ENCODE measurements at places on chromosomes 11 and 22.

- no peak for DNase-seq
Observed at GRCh38 chr11:40292721-40293508, 1166.5 kb downstream of the LRRC4C start.

DNA sequence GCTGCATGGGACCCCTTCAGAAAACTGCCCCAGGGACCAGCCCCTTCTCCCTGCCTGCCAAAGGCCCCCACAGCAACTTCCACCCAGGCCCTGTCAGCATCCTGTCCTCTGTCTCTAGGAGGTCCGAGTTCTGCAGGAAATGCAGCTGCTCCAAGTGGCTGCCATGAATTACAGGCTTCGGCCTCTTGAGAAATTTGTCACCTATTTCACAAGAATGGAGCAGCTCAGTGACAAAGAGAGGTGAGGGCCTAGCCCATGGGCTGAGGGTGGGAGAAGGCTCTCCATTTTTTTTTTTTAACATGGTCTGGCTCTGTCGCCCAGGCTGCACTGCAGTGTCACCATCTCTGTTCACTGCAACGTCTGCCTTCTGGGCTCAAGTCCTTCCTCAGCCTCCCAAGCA lies 7.3 kb downstream of the RGL4 start:
- no peak for DNase-seq

DNA sequence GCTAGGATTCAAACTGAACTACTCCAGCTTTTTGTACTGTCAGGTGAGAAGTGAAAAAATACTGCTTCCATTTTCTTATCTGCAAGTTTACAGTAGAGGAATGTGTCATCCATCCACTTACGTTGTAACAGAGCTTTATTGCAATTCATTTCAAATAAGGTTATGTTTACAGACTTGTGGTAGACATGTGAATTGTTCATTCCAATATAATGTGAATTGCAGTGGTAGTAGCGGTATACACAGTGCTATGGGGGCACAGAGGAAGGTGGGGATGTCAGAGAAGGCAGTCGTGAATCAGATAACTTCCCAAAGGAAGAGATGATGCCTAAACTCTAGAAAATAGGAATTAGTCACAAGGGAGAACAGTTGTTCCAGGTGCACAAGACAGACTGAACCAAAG lies 42.5 kb downstream of the CEP57 start:
- DNase-seq: peak; percentile 57

GRCh38 chr11:45920531-45921477 lies 1.7 kb upstream of the LARGE2 start:
- no peak for DNase-seq

DNA sequence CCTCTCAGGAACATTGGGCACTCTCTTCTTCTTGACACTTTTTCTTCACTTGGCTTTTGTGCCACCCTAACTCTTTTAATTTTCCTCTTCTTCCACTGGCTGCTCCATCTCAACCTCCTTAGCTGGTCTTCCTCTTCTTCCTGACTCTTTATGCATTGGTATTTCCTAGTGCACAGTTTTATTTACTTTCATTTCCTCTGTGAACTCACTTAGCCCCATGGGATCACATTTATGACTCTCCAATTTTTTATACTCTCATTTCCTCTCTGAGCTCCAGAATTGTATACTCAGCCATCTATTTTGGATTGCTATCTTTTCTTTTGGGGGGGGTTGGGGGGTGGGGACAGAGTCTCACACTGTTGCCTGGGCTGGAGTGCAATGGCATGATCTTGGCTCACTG lies 38.5 kb upstream of the LARGE1 start:
- no peak for DNase-seq

DNA sequence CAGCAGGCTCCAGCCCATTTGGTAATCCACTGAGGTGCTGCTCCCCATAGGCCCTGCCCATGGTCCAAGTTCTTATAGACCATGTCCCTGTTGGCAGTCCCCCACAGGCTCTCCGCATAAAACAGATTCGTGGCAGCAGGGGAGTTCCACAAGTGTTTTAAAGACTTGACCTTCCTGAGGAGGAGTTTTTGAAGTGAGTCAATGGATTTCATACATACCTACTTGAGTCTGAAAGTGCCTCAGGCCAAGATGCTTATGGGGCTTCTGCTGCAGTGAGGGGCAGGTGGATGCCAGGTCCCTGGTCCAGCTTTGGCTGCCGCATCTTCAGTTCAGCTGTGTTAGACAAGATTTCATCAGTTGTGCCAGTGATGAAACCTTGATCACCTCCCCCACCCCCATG lies 43.3 kb downstream of the CABIN1 start:
- DNase-seq: no peak

GRCh38 chr11:73869332-73869949 lies 7.2 kb downstream of the COA4 start:
- DNase-seq: no peak

GRCh38 chr11:85751724-85752123 lies 59.2 kb downstream of the SYTL2 start:
- no peak for DNase-seq

DNA sequence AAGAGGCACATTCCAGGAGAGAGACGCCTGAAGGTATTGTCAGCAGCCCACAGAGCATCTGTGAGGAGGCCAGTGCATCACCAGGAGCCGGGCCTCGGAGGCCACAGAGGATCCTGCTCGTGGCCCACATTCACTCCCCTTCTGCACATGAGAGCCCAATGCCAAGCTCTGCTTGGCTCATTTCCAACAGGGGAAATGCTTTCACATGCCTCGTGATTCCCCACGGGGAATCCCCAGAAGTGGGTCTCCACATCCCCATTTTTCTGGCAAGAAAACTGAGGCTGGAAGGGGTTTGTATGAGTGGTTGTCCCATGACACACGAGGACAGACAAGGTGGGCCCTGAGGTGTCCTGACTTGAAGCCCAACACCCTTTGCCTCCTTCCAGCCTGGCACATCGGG lies 34.4 kb downstream of the TP53I11 start:
- no peak for DNase-seq

DNA sequence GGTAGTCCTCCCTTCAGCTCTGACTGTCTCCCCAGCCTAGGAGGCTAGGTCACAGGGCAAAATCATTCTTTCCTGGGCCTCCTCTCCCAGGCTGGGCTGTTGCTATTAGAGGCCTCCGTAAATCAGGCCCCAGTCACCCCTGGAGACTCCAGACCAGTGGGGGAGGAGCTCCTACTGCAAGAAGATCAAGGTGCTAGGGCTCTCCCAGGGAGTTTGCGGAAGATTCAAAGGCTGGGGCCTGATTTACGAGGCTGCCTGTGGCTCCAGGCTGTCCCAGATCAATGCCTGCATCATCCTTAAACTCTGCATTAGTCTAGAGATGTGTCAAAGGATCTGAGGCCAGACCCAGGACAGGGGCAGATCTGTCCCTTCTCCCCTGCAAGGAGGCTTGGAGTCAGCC lies 346.2 kb downstream of the TENM4 start:
- DNase-seq: no peak

- DNase-seq: no peak
Observed at GRCh38 chr11:124841201-124841600, 24.0 kb upstream of the ROBO3 start.

DNA sequence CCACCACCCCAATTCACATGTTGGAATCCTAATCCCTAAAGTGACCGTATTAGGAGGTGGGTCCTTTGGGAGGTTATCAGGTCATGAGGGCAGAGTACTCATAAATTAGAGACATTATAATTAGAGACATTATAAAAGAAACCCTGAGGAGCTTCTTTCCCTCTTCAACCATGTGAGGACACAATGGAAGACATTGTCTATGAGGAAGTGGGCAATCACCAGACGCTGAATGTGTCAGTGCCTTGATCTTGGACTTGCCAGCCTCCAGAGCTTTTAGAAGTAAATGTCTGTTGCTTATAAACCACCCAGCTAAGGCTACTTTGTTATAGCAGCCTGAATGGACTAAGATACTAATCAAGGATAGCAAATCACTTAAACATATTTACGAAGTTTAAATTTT lies 14.8 kb downstream of the GAB2 start:
- no peak for DNase-seq

GRCh38 chr22:40036591-40037225 lies 42.0 kb downstream of the FAM83F start:
- peak; percentile 58 for DNase-seq

DNA sequence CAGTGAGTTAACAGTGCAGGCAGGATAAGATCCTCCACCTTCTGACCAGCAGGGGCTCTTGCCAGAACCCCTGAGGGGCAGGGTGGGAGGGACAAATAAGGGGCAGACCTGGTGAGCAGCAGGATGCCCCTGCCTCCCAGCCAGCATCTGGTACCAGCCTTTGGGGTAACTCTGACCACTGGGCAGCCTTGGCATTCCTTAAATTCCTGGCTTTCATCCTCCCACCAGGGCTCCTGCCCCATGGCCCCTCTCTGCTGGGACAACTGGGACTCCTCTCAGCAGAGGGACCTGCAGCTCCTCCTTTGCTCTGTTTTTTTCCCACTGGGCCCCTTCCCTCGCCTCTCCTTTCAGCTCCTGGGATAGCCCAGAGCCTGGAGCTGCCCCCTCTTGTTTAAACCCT lies 98.0 kb upstream of the CD82 start:
- no peak for DNase-seq

- DNase-seq: no peak
Observed at GRCh38 chr11:83713708-83714107, 427.5 kb upstream of the CCDC90B start.

DNA sequence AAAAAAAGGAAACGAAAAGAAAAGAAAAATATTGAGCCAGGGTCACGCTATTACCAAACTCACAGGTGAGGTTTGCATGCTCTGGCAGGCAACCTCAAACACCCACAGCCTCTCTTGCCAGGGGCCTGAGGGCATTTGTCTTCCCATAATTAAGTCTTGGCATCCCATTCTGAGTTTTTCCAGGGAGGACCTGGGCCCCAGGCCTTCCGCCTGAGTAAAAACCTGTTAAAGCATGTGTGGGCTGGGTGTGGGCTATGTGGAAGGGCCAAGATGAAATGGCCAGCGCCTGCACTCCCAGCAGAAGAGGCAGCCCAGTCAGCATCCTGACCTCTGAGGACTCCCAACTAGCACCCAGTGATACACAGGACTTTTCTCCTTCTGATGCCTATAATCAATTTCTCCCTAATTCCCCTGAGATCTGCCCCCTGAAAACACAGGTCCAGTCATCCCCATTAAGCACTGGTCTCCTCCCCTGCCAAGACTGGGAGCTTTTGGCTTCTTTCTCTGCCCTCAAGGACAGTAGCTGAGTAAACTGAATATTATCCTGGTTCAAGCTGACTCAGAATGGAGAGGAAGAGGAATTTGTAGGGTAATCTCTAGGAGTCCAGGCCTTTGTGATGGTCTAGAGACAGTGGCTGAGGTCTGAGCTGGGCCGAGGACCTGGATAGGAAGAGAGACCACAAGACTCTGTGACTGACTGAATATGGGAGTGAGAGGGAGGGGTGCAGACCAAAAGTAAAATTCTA lies 35.6 kb upstream of the ACER3 start:
- DNase-seq: no peak

- no peak for DNase-seq
Observed at GRCh38 chr22:32839831-32840584, 38.5 kb downstream of the TIMP3 start.

GRCh38 chr11:110289472-110289871 lies 6.9 kb downstream of the RDX start:
- DNase-seq: no peak

DNA sequence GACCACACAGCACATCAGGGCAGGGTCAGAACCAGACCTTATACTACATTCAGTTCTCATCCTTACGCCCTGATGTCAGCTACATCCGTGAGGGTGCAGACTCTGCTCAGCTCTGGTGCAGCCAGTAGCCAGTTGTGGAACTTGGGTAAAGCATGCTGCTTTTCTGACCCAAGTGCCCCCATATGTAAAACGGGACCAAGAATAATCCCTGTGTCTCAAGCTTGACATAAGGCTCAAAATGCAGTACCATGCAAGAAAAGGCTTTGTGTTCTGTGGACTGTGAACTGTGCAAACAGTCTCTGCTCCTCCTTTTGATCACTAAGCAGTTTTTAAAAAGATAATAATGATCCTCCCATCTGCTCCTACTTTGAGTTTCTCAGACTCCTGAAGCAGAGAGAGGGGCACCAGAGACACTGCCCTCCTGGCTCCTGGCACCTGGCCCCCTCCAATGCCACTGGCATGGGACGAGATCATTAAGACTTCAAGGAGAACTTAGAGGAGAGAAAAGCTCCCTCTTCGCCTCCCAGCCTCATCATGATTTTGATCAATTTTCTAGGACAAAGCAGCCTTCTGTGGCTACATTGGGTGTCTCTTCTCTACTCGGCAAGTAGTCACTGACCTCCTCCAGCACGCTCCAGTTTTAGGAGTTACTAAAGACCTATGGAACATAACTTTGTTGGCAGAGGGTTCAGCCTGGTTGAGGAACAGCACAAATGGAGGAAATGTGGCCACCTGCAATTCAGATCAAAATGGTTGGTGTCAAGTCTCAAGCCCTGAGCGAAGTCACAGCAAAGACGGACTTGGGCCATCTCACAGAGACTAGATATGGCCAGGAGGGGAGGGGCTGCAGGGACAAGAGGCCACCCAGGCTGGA lies 23.9 kb downstream of the IL10RA start:
- no peak for DNase-seq

DNA sequence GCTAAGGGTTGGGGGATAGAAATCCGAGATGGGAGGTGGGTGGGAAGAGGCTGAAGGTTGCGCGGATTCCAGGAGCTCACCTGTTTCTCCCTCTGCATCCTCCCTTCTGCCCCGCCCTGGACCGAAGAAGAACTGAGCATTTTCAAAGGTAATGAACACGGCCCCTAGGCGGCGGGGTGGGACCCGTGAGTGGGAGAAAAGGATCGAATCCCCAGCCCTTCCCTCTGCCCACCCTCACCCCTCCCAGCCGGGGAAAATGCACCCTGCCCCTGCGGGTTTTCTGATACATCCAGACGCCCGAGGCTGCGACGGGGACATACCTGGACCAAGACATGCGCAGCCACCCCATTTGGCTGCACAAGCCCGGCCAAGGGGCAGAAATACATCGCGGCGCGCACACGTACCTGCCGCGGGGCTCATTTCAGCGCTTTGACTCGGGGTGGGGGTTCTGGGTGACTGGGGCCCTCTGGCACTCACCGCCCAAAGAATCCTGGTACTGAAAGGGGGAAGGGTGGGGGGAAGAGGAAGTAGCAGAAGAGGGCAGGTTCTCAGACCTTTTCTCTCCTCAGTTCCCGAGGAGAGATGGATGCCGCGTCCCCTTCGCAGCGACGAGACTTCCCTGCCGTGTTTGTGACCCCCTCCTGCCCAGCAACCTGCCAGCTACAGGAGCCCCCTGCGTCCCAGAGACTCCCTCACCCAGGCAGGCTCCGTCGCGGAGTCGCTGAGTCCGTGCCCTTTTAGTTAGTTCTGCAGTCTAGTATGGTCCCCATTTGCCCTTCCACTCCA lies 6.0 kb downstream of the VSIG2 start:
- no peak for DNase-seq

GRCh38 chr11:14193644-14194043 lies 165.3 kb downstream of the RRAS2 start:
- no peak for DNase-seq

DNA sequence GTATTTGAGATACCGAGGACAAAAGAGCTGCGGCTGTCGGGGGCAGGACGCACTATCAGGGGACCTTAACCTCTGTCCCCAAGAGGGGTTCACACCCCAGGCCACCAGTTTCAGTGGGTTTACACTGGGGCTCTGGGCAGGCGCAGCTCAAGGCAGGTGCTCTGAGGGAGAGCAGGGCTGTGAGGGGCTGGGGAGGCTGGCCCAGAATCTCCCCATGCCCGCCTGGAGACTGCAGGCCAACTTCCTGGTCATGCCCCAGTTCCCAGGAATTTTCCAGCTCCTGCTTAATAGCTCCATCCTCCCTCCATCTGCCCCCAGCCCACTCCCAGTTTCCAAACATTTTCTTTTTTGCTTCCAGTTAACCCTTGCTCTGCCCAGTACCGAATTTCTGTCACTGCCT lies 7.6 kb upstream of the PGA3 start:
- no peak for DNase-seq

- peak; percentile 80 for DNase-seq
Observed at GRCh38 chr11:102802341-102802740, 4.4 kb upstream of the MMP1 start.

GRCh38 chr22:20021196-20022181 lies 579 bp downstream of the TANGO2 start:
- DNase-seq: no peak
